Activated gamma-delta T cell (primary cell): ENCODE measurements at places on chromosomes 1 and 21.

- no peak for DNase-seq
Observed at GRCh38 chr1:62285984-62286785, 33.0 kb downstream of the KANK4 start.

DNA sequence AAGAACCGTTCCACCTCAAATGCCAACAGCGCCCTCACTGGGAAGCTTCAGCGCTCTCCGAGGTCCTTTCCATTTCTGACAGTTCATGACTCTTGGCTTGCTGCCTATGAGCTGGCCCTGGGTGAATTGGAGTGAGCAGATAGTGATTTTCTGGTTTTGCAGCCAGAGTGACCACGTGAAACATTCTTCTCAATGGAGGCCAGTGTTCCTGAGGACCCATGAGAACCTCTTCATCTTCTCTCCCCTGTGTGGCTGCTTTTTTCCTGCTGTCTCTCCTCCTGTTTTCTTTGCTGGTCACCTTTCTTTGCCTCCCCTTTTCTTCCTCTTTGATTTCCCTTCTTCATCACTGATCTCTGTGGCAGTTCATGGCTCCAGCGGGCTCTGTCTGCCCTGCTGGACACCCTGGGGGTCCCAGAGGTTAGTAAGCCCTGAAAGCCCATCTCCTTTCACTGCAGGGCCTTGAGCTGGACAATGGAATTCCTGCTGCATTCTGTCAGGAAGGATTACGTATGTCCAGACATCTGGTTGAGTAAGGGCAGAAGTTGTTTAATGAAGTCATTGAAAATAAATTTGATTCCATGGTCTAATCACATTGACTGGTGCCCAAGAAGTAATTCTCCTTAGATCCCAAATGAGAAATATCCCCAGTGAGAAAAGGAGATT, 29.9 kb downstream of the VASH2 start:
- no peak for DNase-seq

DNA sequence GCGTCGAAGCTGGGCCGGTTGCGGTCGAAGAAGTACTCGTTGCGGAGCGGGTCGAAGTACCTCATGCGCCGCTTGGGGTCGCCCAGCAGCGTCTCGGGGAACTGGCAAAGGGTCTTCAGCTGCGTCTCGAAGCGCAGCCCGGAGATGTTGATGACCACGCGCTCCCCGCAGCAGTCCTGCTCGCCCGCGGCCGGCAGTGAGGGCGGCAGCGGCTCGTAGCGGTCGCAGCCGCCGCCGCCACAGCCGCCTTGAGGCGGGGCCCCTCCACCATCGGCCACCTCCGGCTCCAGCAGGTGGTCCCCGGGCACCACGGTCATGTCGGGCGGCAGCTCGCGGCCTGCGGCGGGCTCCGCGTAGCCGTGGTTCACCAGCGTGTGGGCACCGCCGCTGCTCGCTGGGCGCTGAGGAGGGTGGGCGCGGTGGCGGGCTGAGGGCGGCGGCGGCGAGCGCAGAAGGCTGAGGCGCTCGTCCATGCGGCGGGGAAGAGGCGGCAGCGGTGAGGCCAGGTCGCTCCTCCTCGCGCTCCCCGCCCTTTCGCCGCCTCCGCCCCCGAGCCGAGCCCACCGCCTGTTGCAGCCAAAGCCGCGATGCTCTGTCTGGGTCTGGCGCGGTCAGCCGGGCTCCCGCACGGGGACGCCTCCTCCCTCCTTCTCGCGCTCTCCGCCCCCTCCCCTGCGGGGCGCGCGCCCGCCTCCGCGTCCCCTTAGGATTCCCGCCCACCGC, at the start of gene KCNA3:
Gene KCNA3, minus strand, starts transcription at position 604 of the 723 bp plus-strand sequence. Its CDS starts 131 bp downstream, at position 473.
- peak; percentile 84 for DNase-seq

DNA sequence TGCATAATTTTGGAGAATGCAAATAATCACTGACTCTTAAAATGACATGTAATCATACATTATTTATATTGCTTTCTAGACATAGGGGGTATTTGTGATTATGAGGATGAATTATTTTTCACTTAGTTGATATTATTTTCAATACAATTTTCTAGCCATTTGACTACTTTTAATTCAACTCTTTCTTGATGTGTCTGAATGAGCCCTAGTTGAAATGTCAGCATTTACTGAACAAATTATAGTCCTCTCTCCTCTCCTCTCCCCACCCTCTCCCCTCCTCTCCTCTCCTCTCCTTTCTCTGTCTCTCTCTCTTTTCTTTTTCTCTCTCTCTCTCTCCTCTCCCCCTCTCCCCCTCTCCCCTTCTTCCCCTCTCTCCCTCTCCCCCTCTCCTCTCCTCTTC, 194.6 kb downstream of the GPR52 start:
- no peak for DNase-seq

DNA sequence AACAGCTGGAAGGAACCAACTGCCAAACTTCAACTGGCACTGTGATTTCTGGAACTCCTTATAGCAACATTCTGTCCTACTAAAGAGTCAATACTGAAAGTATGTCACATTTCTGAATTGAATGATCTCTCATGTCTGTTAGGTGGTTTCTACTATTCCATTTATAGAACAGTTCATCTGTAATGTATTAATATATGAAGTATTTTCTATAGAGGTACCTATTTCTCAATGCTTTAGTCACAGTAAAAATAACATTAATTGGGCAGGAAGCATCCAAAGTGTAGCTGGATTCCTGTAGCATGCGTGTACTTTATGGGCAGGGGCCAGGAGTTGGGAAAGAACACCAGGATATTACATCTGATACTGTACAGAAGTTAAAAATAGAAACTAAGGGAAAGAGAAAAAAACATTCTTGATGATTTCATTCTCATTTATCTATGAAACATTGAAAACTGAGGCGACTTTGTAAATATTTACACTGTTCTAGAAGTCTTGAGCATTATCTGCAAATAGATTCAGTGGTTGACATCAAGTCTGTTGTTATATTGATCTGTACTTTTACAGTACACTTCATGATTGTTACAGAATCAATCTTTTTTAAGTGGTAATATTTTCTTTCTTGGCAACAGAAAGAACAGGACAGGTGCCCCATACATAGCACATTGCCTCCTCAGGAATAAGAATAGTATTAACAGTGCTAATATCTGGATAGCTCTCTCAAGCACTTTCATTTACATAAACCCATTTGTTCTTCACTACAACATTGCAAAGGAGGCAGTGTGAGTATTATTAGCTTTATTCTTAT, 6.2 kb upstream of the ZNF281 start:
- no peak for DNase-seq

DNA sequence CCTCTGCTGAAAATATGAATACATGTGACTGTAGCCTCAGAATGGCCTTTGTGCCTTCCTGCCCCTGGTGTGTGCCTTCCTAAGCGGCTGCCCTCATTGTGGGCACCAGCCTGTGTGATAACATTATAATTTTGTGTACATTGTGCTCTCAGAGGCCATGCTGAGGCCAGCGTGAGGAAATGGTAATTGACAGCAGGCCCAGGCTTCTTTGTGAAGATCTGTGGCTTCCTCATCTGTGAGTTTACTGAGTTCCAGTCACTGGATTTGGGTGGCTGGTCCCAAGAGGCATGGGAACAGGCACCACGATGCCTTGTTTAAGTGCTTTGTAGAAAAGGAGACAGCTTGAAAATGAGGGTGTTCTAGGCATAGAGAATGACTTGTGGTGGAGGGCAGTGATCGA, 389.3 kb downstream of the OMA1 start:
- no peak for DNase-seq

- no peak for DNase-seq
Observed at GRCh38 chr1:203342192-203342940, 8.6 kb downstream of the FMOD start.
